ENCODE measurements at places on chromosomes 6 and 20.

DNA sequence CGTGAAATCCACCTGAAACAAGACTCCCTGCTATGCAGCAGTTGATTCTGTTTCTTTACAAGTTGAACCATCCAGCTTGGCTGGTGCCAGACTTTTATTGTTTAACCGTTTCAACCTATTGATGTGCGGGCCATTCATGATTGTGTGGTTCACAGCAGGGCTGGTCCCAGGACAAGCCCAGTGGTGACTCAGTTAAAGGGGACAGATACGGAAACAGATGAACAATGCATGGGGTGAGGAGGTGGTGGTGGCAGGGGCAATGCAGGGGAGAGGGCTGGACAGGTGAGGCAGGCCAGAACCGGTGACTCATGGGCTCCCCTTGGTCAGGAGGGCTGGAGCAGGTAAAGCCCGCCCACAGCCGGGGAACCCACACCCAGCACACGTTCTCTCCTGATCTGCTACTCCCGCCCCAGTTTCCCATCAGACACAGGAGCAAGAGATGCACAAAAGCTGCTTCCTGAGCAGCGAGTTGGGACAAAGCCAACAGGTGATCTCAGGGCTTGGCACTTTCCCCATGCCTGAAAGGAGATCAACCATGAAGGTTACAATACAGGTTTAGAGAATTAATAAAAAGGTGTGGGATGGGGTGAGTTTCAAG, 232.2 kb downstream of the LY86 start:
- no peak for DNase-seq

DNA sequence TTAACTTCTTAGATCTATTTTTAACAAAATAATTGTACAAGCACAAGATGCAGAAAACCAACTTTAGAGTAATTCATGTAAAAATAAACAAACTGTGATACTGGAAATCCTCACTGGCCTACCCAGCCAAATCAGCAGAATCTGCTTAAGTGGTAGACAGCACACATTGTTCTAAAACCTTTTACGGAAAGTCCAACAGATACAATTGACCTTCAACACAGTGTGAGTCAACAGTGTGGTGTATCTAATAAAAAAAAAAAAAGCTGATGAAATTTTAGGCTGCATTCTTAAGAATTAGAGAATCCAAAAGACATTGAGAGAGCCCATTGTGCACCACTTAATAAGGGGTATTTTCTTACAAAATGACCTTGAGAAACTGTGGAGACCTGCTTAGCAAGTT, 174.5 kb downstream of the COL21A1 start:
- no peak for DNase-seq

DNA sequence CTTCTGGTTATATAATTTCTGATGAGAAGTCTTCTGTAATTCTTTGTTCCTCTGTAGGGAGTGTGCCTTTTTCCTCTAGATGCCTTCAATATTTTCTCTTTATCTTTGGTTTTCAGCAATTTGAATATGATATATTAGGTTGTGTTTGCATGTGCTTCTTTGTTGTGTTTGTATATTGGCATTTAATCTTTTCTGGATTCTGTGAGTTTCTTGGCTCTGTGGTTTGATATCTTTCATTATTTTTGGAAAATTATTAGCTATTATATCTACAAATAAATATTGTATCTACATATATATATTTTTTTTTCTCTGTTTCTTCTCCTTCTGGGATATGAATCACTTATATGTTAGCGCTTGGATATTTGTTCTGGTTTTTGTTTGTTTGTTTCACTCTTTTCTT, 9.1 kb upstream of the DBNDD2 start:
- DNase-seq, result no peak

DNA sequence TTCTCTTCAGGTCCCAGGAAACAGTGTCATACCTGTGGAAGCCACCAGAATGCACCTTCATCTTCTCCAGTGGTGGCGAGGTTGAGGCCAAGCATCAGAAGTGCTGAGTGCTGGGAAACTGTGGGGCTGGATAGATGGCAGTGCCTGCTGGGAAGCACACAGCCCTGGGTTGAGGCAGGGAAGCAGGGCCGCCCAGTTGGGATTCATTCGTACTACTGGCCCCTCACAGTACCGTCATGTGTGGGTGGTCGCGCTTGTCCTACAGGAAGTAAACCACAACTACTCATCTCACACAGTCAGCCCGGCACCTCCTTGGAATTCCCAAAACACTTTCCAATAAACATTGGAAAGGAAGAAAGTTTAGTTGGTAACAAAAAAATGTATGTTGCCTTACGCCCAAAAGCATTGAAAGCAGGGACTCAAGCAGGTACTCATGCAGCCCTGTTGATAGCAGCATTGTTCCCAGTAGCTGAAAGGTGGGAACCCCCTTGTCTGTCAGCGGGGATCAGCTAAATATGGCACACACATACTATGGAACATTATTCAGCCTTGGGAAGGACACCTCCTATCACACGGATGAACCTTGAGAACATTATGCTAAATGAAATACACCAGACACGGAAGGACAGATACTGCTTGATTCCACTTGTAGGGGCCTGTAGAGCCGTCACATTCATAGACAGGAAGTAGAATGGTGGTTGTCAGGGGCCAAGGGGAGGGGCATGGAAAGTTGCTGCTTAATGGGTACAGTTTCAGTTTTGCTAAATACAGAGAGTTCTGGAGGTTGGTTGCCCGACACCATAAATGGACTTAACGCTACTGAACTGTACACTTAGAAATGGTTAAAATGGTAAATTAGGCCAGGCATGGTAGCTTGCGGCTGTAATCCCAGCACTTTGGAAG, 162.7 kb downstream of the MTHFD1L start:
- no peak for DNase-seq

All from femur (tissue), 1 donor.